GM23248 (cell line): ENCODE measurements at places on chromosomes 6 and 20.

GRCh38 chr6:132404736-132405135, 3.5 kb upstream of the MOXD1 start:
- peak; percentile 60 for DNase-seq

DNA sequence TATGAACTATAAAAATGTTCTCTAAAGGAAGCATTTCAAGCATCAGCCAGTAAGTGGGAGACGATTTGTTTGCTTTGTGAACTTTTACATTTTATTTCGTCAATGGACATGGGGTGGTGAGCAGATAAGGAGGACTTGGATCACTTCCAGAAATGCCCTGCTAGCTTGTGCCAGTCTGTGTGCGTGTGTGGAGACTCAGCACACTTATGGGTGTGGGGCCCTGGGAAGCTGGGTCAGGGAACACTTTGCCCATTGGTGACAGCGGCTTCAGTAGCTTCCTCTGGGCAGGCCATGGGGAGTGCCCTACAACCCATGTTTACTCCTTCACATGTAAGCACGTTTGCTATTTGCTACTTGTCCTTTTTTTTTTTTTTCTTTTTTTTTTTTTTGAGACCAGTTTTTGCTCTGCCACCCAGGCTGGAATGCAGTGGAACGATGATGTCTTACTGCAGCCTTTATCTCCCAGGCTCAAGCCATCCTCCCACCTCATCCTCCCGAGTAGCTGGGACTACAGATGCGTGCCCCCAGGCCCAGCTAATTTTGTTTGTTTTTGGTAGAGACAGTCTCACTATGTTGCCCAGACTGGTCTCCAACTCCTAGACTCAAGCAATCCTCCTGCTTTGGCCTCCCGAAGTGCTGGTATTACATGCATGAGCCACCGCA, 24.2 kb downstream of the PRDM1 start:
- DNase-seq, result no peak

GRCh38 chr20:58374906-58375758, 13.9 kb upstream of the VAPB start:
- peak; percentile 50 for DNase-seq

DNA sequence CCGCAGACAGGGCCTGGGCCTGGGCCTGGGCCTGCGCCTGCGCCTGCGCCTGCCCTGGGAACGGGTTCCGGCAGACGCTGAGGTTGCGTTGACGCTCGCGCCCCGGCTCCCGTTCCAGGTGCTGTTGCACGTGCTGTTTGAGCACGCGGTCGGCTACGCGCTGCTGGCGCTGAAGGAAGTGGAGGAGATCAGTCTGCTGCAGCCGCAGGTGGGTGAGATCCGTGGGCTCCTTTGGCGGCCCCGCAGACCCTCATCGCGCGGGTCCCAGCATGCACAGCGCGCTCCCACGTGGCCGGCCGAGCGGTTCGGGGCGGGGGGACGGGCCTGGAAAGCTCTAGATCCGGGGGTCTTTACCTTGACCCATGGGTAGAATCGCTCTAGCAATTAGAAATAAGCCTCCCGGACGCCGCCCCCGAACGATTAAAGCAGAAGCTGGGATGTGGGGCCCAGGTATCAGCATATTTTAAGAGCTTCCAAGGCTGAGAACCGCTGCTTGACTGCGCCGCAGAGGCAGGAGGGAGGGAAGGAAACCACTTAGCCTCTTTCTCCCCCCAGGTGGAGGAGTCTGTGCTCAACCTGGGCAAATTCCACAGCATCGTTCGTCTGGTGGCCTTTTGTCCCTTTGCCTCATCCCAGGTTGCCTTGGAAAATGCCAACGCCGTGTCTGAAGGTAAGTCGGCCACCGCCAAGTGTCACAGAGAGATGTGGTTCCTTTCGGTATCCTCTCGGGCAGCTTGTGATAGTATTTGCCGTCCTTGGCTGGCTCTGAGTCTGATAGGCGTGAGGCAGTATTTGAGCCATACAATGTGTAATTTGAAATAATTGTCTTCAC, 508 bp downstream of the NOP56 start:
- peak; percentile 63 for DNase-seq

DNA sequence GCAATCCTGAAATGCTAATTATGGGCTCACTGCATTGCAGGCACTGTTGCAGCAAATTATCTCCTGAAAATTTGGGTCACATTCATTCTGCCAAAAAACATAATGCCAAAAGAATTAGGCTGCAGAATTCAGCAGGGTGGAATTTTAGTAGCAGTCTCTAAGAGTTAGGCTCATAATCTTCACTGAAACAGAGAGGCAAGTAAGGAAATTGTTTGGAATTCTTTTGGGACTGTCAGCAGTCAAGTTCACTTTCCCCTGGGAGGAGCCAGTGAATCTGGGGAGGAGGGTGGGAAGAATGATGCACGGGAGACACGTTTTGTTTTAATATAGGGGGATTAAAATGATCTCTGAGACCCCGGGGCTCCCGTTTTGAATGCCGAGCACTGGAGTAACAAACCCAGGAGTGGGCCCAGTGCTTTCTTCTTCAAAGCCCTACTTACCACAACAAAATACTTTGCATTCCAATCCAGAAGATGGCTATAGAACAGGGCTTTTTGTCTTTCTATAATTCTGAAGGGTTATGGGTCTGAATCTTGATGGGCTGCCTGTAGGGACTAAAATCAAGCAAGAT, 44.7 kb downstream of the SOBP start:
- peak; percentile 2 for DNase-seq
